Stimulated activated CD4-positive, alpha-beta T cell treated with anti-CD3 and anti-CD28 coated beads, Interleukin-2, amount 100 ng/mL, for 48 hours (primary cell): ENCODE measurements at places on chromosomes 16 and 17.
A peak's percentile ranks its signal among the peaks of the same experiment; 100 is the strongest.

- peak; percentile 71 for DNase-seq
Observed at GRCh38 chr17:57440522-57441269, 184.4 kb downstream of the MSI2 start.

GRCh38 chr17:68853439-68853838 is 101.8 kb downstream of the ABCA8 start:
- DNase-seq, result no peak

- no peak for DNase-seq
Observed at GRCh38 chr17:557371-557770, 157.3 kb downstream of the VPS53 start.

- DNase-seq, result no peak
Observed at GRCh38 chr16:76114681-76115080, 162.5 kb upstream of the CNTNAP4 start.

GRCh38 chr17:16439811-16440351 is 24.5 kb downstream of the TRPV2 start:
- DNase-seq, result no peak

GRCh38 chr16:27879601-27880247 is 183.8 kb downstream of the GSG1L start:
- no peak for DNase-seq

- DNase-seq, result no peak
Observed at GRCh38 chr16:54627616-54628015, 303.0 kb upstream of the IRX5 start.

- no peak for DNase-seq
Observed at GRCh38 chr16:23807028-23807427, 28.8 kb upstream of the PRKCB start.

DNA sequence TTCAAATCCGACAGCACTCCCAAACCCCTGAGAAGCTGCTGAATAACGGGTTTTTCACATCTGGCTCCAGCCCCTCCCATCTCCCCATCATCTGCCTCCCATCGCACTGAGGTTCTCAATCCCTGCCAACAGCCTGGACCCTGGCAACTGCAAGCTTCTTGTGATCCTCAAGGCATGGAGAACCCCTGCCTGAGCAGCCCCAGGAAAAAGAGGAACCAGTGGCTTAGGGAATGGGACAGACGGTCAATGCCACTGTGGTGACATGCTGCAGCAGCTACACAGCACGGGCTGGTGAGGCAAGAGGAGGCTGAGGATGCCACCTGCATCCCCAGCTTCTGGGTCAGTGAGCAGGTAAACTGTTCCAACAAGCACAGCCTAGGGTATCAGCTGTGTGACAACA is 3.3 kb upstream of the MBTPS1 start:
- DNase-seq, result no peak
